ENCODE measurements at places on chromosomes 16 and 17. TPM values are rescaled to one million over a fixed set of nuclear protein-coding genes. Genes with fewer than 3 reads are reported as not detected.

The CCL8 gene
- total RNA-seq = not detected

The HAP1 gene
- not detected for total RNA-seq

GRCh38 chr17:8041249-8041928, 2.5 kb downstream of the ALOX15B start:
- peak; percentile 34 for DNase-seq

DNA sequence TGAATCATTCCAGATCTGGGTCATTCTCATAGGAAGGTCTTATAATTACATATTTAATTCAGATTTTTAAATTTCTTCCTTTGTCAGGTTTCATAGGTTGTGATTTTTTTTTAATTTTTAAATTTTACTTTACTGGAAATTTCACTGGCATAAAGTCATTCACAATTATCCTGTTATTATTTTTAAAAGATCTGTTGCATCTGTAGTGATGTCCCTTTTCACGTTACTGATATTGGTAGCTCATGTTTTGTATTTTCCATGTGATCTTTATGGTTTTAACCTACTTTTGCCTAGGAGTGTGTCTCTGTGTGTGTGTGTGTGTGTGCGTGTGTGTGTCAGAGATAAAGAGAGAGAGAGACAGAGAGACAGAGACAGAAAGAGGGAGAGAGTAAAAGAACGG, 216.6 kb upstream of the KCNJ16 start:
- DNase-seq = no peak

- DNase-seq = no peak
These were observed 25.3 kb downstream of the IKZF3 start for GRCh38 chr17:39838784-39839183.

The CTRB1 gene
- not detected for total RNA-seq

DNA sequence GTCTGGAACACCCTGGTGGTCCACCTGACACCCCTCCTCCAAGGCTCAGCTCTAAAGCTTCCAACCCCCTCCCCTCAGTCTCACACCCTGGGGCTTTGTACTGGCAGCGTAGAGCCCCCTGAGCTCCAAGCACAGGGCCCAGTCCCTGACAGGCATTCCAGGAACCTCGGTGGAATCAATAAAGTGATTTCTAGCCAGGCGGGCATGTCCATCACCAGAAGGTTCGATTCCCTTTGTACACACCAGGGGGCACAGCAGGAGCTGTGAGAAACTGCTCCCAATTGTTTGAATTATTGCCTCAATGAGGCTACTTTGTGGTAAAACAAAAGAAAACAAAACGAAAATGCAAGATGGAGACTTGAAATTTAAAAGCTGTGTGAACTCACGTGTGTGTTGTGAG, 51.8 kb downstream of the SMPD3 start:
- peak; percentile 19 for DNase-seq

The PRR35 gene
- not detected for total RNA-seq

DNA sequence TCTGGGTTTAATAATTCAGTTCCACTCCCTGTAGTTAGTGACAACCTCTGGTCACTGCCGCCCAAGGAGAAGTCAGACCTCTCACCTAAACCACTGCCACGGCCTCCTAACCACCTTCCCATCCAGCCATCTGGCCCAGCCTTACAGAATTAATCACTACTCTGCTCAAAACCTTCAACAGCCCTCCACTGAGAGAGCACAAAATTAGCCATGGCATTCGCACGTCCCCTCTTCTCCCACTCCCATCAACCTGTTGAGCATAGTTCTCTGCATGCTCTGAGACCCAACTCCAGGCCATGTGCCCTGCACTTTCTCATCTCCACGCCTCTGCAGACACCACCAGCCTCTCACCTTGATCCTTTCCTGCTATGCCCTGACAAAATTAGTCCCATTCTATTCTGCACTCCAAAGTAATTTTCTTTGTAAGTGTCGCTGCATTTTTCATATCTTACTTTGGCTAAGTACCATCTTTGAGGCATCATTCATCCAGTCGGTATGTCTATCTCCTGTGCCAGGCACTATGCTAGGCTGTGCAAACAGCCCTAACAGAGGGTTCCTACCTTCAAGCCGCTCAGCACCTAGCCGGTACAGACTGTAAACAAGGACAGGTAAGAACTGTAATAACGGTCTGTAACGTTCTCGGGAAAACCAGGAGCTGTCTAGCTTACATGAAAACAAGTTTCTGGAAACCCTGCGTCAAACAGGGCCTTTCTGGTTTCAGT, 963 bp downstream of the COPRS start:
- DNase-seq = no peak

The KCNH4 gene
- under 0.01 TPM for total RNA-seq

The CD300LB gene
- total RNA-seq = not detected

The GTF3C1 gene
- 46.9 TPM for total RNA-seq

GRCh38 chr16:85641776-85642176, 28.7 kb downstream of the GSE1 start:
- no peak for DNase-seq

GRCh38 chr17:73820686-73821448, 176.6 kb upstream of the SDK2 start:
- DNase-seq = peak; percentile 57

The UNC13D gene
- total RNA-seq = 0.86 TPM

The SLC5A11 gene
- not detected for total RNA-seq

The C16orf96 gene
- total RNA-seq = not detected

DNA sequence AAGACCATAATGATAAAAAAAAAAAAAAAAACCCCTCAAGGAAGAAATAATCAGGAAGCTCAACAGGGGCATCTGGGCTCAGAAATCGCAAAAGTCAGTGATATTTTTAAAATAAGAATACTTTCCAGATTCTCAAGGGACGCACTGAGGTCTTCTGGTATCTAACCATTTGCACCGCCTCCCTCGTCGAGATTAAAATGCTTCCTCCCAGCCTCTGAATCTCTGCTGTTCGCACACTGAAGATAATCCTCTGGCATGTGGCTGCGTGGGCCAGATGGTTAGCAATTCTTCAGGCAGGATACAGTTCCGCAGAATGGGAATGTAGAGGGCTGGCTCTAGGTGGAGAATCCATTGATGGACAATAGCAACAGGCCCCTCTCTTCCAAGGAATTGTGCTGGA, 211.7 kb upstream of the CDH5 start:
- DNase-seq = no peak

- DNase-seq = peak; percentile 29
These were observed 675.3 kb downstream of the MAF start for GRCh38 chr16:78925083-78925767.

- DNase-seq = no peak
These were observed 33.8 kb upstream of the ADGRG1 start for GRCh38 chr16:57594531-57595031.

The CCDC200 gene
- not detected for total RNA-seq

- no peak for DNase-seq
These were observed 1.9 kb upstream of the MYL11 start for GRCh38 chr16:30372725-30373124.

- no peak for DNase-seq
These were observed 288.2 kb upstream of the SALL1 start for GRCh38 chr16:51439271-51439670.
